ENCODE measurements at places on chromosomes 11 and 22.

- DNase-seq: no peak
Observed at GRCh38 chr11:118533769-118534729, 3.1 kb downstream of the TMEM25 start.

- DNase-seq: no peak
Observed at GRCh38 chr11:69605737-69606526, 35.0 kb upstream of the CCND1 start.

DNA sequence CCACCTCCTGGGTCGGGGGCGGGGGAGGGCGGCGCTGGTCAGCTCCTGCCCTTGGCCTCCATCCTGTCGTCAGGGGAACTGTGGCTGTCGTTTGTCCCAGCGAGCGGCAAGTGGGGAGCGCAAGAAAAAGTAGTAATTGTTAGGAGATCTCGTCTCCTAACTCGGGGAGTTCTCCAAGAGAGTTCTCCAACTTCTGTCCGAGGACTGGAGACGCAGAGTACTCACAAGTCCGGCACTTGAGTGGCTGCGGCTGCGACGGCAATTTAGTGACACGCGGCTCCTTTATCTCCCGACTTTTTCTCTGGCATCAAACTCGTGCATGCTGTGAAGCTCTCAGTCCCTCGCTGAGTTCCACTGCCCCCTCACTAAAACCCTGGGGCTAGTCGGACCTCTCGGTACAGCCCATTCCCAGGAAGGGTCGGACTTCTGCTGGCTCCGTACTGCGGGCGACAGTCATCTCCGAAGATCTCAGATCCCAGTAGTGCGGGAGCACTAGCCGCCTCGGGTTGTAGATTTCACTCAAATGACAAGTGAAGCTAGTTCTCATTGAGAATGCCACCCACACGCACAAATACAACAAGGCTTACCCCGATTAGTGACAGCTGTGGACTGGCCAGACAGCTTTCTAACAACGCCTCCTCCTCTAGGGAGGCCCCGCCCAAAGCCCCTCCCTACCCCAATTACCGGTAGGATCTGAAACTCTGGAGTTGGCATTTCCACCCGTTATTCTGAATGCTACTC lies at the start of gene PGR:
Gene PGR, minus strand, starts transcription at position 611 of the 741 bp plus-strand sequence. CDS start 743 bp downstream, outside the sequence.
- no peak for DNase-seq

- DNase-seq: no peak
Observed at GRCh38 chr11:132549561-132549960, 982.7 kb downstream of the OPCML start.

GRCh38 chr11:79617561-79617960 lies 176.7 kb upstream of the TENM4 start:
- DNase-seq: no peak

GRCh38 chr11:104124979-104125378 lies 39.0 kb downstream of the PDGFD start:
- peak; percentile 1 for DNase-seq

- DNase-seq: no peak
Observed at GRCh38 chr22:26650722-26651421, 6.5 kb upstream of the MIAT start.

- DNase-seq: no peak
Observed at GRCh38 chr11:79160791-79161403, 279.9 kb downstream of the TENM4 start.

- DNase-seq: peak; percentile 85
Observed at GRCh38 chr22:20456064-20456721, 18.6 kb upstream of the SCARF2 start.

DNA sequence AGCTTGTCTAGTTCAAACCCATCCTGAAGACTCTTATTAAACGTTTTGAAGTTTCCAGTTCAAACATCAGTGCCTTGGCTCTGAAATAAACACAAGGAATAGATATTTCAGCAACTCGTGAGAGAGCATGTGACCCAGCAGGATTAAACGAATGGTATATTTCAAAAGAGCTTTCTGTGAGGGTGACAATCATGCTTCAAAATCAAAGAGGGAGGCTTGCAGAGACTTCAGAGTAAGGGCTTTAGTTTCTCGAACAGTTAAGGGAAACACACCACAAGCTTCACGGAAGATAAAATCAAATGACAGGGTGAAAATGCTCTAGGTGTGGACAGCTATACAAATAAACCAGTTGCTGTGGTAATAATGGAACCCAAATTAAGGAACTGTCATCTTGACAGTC lies 1.4 kb downstream of the HPS4 start:
- no peak for DNase-seq
